T-cell (primary cell): ENCODE measurements at places on chromosomes 1 and 21. TPM values are rescaled to one million over a fixed set of nuclear protein-coding genes. Genes with fewer than 3 reads are reported as not detected.

Gene C1orf226
- 0.13 TPM for total RNA-seq

Gene LIN28A
- total RNA-seq = 0.95 TPM

Gene IRF6
- total RNA-seq = 0.16 TPM

Gene TCEA3
- total RNA-seq = 16.1 TPM

Gene SFT2D2
- 54.0 TPM for total RNA-seq

Gene LRRC52
- not detected for total RNA-seq

Gene ZNF281
- total RNA-seq = 26.7 TPM

Gene SLC16A1
- total RNA-seq = 23.2 TPM

Gene HSD3B2
- total RNA-seq = 1.1 TPM
